Left colon (tissue), 2 donors: ENCODE measurements at places on chromosomes 13 and 19.

- DNase-seq = no peak
Observed at GRCh38 chr13:26878438-26878837, 117.9 kb upstream of the GPR12 start.

DNA sequence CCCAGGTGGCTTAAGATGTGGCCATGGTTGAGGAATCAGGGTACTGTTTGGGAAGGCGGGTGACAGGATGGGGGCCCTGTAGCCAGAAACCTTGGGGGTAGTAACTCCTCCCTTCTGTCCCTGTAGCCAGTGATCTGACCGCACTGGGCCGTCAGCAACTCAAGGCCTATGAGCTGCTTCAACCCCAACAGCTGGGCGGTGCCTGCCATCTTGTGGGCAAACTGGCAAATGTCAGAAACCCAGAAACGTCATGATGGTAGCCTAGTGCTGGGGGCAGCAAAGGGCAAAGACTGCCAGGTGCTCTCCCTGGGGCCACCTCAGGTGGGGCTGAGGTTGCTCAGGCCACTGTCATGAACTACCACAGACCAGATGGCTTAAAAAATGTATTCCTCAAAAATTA lies 3.5 kb downstream of the COPE start:
- DNase-seq = no peak

DNA sequence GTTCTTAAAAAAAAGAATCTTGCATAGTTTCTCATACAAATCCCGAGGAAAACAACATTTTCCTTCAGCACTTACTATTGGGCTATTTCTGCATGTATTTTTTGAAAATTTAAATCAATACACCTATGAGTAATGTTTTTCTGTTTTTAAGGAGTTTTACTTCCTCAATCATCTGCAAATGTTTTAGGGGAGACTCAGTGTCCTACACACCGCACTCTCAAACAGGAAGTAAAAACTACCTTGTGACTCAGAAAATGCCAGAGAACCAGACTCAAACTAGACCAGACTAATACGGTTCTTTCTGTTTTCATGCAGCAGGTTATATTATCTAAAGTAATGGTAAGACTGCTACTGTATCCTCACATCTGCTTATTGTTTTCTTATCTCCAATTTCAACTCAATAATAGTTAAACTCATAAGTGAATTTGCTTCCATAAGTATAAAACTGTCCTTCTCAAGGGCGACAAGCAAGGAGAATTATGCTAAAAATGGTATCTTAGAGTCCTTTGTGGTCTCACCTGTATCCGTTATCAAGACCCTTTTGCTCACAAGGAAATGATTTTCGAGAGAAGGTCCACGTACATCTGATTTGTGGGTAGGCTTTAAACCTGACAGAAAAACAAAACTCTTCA lies 52.5 kb downstream of the FLT3 start:
- no peak for DNase-seq

GRCh38 chr19:34457446-34457845 lies 24.1 kb upstream of the WTIP start:
- DNase-seq = no peak

DNA sequence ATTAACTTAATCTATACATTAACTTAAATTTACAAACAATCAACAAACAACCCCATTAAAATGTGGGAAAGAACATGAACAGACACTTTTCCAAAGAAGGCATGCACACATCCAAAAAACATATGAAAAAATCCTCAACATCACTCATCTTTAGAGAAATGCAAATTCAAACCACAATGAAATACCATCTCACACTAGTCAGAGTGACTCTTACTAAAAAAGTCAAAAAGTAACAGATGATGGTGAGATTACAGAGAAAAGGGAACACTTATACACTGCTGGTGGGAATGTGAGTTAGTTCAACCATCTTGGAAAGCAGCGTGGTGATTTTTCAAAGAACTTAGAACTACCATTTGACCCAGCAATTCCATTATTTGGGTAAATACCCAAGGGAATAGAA lies 759.2 kb upstream of the SLITRK1 start:
- no peak for DNase-seq

DNA sequence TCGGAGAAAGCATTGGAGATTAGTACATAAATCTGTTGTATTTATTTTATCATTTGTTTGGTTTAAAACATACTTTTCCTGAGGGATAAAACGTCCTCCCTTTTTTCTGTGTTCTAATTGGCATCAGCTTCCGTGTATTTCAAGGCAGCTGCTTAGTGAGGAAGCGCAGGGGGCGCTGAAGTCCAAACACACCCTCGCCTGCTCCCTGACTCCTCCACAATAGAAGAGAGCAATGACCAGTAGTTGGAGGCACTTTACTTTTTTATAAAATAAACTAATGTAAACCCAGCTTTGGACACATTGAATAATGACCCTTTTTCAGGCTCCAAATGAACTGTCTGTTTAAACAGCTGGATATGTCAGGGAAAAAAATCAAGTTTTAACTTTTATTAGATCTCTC lies 79.9 kb downstream of the RNASEH2B start:
- peak; percentile 18 for DNase-seq

- no peak for DNase-seq
Observed at GRCh38 chr13:94033830-94034642, 445.4 kb downstream of the DCT start.

DNA sequence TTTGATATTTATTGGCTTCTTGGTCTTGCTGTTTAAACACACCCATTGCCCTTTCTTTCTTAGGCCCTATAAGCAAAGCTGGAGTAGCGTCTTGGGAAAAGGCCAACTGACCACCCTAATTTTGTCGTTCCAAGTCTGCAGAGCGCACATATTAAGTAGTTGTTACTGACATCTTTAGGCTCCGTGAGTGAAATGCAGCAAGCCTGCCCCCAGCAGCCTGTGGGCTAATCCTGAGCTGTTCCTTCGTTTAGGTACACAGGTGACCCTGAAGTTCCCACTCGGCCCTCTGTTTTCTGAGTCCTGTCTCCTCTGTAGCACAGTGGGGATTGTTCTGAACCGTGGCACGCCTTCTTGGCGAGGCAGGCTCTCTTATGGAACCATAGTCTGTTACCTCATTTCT lies 170.5 kb downstream of the STK24 start:
- no peak for DNase-seq

- no peak for DNase-seq
Observed at GRCh38 chr13:39232401-39232980, 194.2 kb downstream of the NHLRC3 start.

- DNase-seq = no peak
Observed at GRCh38 chr13:47184321-47184720, 287.5 kb upstream of the HTR2A start.

- DNase-seq = no peak
Observed at GRCh38 chr13:73325723-73326558, 267.1 kb downstream of the KLF5 start.

DNA sequence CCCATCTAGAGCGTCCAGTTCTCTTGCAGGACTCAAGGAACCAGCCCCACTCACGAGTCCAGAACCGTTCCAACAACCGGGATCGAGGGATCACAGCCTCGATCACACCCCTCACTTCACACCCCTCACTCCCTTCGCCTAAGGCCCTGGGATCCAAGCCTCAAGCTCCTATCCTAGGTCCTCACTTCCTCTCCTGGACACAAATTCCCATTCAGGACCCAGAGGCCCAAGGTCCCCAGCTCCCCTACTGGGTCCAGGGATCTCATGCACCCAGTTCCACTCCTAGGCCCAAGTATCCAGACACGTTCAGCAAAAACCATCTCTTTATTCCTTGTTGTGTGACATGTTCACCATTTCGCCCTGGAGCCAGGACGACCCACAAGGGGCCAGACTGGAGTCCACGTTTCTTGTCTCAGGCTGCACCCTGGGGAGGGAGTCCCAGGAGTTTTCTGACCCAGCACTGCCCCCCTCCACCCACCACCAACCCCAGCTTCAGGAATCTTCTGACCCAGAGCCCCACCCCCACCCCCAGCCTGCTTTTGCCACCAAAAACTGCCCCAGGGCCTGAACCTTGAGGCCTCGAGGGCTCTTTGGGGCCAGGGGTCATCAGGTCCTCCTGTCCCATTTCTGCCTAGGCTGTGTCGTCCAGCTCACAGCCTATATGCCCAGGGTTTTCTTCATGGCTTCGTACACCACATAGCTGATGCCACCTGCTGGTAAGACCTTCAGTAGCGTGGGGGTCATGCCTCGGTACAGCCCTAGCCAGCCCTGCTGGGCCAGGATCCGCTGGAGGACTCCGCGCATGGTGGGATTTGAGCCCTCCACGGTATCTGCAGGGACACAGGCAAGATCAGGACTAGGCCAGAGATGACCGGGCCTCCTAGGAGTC lies 1.4 kb upstream of the KHSRP start:
- DNase-seq = no peak

DNA sequence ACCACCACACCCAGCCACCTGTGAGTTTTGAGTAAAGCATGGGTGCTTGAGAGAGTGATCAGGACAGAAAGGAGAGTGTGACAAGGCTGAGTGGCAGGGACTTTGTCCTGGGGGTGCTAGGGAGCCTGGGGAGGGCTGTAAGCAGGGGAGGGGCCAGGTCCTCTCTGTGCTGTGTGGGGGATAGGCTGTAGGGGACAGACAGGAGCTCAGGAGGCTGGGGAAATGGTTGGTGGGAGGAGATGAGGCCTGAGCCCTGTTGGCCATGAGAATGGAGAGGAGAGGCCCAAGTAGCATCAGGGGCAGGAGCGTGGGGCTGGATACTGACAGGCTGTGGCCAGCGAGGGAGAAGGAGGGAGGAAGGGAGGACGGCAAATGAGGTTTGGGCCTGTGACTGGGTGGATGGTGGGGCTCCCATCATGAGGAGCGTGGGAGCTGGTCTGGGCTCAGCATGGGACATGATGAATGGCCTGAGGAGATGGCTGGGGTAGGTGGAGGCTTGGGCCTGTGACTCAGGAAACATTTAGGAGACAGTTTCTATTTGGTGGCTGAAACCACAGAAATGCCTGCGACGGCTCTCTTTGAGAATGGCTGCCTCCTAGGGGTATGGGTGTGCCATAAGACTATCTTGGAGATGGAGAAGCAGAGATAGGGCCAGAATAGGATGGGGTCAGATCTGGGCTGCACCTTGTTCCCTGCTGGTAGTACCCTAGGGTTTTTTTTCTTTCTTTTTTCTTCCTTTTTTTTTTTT lies 25.0 kb downstream of the GRIN2D start:
- DNase-seq = peak; percentile 23

DNA sequence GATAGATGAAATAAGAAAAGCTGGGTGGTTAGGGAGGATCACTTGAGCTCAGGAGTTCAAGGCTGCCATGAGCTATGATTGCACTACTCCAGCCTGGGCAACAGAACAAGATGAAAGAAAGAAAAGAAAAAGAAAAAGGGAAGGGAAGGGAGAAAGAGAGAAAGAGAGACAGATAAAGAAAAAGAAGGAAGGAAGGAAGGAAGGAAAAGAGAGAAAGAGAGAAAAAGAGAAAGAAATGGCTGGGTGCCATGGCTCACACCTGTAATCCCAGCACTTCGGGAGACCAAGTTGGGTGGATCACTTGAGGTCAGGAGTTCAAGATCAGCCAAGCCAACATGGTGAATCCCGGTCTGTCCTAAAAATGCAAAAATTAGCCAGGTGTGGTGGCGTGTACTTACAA lies 21.1 kb downstream of the TEX101 start:
- DNase-seq = no peak

DNA sequence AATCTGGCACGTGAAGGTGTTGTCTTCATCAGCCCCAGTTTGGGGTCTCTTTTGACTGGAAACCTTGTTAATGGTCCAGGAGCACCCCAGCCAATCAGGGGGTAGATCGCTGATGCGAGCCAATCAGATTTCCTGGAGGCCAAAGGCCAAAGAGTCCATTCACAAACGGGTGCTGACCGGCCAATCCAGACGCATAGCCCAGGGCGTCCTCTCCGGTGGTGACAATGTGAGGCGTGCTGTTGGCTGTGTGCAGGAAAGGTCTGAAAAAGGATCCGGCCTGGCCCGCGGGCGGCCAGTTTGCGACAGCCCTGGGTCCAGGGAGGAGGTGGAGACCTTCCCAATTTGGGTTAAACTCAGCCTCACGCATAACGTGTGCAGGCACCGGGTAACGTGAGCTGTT lies 3.1 kb downstream of the MAST3 start:
- DNase-seq = no peak

DNA sequence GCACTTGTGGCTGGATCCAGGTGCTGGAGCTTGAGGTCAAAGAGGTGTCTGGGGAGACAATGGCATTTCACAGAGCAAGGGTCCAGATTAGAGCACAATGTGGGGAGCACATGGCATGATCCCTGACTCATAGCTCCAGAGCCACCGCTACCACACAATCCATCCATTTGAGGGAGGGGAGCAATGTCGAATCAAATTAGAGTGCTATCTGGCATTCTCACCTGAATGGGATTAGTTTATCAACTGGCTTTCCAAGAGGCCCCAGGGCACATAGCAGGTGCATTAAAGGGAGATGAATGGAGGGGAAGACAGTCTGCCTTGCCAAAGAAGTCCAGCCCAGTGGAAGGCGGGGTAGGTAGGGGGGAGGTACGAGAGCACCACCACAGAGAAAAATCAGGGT lies 194.4 kb upstream of the GPR12 start:
- DNase-seq = no peak

DNA sequence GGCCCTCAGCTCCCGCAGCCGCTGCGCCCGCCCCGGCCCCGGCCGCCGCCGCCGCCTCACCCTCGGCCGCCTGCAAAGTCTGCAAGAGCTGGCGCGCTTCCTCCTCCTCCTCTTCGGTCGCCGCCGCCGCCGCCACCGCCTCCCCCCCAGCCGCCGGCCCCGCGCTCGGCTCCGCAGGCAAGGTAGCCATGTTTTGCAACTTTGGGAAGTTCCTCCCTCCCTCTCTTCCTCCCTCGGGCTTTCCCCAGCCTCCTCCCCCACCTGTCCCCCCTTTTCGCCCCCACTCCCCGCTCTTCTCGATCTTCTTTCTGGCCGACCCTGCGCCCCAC lies 433 bp downstream of the SIX5 start:
- DNase-seq = peak; percentile 64

GRCh38 chr13:26685606-26686005 lies 75.0 kb downstream of the GPR12 start:
- no peak for DNase-seq

GRCh38 chr13:76286178-76286577 lies 600.0 kb downstream of the KCTD12 start:
- no peak for DNase-seq

- DNase-seq = no peak
Observed at GRCh38 chr19:33242131-33242530, 16.5 kb upstream of the SLC7A10 start.

DNA sequence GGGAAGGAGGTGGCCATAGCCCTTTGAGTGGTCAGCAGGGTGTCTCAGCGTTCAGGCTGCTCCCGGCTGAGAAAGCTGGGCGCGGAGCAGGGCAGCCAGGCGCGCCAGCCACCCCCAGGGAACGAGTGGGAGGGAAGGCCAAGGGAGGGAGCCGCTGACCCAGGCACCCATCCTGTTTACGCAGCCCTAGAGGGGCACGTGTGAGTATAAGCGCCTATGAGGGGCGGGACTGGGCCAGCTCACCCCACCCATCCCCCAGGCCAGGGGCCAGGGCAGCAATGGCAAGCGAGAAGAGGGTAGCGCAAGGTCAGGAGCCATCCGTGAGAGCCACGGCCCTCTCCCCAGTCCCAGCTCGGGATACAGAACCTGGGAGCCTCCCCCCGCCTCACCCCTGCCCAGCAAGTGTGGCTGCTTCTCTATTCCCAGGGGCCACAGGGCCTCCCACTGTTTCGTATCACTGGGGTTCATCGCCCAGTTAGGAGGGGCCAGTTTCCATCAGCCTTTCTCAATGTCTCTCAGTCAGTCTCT lies 897 bp upstream of the DMKN start:
- no peak for DNase-seq

- peak; percentile 91 for DNase-seq
Observed at GRCh38 chr19:18683109-18683957, at the start of gene CRTC1. Gene CRTC1 (plus strand): TSS chr19:18683680. CDS start chr19:18683703, 23 bp downstream.
